ENCODE measurements at places on chromosomes 1 and 21.

GRCh38 chr1:183876309-183876708 is 71.4 kb downstream of the RGL1 start:
- DNase-seq, result no peak

DNA sequence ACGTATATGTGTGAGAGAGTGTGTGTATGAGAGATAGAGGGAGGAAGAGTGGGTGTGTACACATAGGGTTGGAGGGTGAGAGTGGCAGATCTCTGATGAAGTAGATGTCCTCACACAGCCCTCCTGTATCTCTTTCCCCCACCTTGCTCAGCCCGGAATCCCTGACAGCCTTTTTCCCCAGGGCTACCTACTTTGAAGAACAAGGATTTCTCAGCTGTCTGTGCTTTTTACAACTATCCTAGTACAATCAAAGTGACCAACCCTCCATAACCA is 29.1 kb upstream of the CADM3 start:
- no peak for DNase-seq

DNA sequence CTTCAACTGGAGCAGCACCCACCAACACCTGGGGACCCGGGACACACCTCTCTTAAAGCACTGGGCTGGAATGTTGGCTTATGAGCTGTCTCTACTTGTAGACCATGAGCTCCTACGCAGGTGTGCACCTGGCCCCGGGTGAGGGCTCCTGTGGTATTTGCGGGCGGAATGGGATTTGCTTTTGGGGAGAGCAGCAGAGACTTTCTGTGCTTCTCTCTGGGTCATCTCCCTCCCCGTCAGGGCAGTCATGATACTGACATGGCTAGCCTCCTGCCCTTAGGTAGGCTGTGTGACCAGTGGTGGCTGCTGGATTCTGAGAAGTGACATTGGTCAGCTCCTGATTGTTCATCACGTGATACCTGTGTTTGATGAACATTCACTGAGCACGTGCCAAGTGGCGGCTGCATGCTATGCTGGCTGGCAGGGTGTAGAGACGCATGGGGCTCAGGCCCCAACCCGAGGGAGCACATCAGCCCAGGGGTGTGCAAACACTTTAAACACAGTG is 9.0 kb upstream of the ZBTB21 start:
- no peak for DNase-seq

DNA sequence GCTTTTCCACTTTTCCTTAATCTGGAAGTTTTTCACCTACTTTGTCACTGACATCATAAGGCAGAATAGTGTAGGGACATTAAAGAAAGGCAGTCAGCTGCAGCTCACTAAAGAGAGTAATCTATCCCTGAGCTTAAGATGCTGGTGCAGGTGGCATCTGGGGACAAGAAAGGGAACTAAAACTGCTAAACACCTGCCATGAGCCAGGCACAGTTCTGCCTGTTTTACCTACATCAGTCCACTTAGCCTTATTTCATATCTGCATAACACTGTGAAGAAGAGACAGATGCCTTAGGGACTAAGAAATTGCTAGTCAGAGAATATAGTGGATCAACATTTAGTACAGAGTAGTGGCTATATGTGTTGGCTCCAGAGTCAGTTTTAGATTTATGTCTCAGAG is 88.1 kb downstream of the GPATCH2 start:
- no peak for DNase-seq

DNA sequence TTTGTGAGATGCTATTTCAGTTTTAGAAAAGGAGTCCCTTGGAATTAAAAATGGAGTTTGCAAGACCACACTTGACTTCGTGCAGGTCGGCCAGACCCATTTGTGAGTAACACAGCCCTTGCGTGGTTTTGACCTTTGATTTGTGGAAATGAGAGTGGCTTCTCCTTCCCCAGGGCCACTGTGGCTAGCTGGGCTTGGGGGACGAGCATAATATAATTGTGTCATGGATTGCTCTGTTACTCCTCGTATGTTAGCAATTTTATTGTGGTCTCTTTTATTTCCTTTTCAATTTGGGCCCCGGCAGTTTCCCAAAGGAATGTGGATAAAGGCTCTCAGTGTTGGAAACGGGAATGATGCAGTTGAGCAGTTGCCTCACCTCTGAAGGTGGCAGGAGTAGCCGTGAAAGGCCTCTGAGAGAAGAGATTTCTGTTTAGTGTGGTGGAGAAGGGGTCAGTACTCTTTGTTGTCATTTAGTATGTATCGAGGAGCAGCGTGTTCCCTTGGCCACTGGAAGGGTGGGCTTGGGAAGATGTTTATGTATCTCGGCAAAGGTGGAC is 194.6 kb downstream of the PBX1 start:
- no peak for DNase-seq

- DNase-seq, result no peak
Observed at GRCh38 chr1:209625791-209626285, 26.4 kb downstream of the LAMB3 start.

- no peak for DNase-seq
Observed at GRCh38 chr21:35602811-35603362, 457.4 kb downstream of the SETD4 start.

DNA sequence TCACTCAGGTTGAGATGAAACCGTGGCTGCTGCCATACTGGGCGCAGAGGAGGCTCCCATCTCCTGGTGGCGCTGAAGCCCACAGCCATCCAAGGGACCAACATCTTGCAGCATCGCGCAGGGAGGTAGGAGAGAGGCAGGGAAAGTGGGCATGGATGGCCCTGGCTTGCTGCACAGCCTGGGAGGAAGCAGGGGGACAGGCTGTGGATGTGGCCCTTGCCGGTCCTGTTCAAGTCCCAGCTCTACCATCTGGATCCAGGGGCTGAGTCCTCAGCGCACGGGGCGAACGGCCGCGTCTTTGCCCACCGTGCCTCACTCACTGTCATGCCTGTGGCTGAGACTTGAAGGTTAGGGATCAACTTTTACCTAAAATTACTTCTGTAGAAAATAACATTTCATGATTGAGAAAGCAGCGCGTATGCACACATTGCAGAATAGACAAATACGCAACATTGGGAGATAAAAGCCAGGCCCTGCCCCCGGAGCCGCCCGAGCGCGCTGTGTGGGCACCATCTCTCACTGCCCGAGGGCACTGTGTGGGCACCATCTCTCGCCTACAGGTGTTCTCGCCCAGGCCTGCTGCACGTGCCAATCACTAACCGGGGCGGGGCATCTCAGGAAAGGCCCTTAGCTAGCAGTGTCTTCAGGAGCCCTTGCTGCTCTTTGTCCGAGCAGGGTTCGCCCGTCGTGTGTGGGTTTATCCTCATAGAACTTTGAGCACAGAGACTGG is 11.5 kb downstream of the SLX9 start:
- DNase-seq, result no peak

All from NCI-H1105 treated with DMSO at 0.1 percent for 48 hours (cell line).